ENCODE measurements at places on chromosomes 12 and 14. TPM values are rescaled to one million over a fixed set of nuclear protein-coding genes. Genes with fewer than 3 reads are reported as not detected.

RNF212B gene
- total RNA-seq: not detected

NOP9 gene
- 34.1 TPM for total RNA-seq

PLEKHG7 gene
- total RNA-seq: not detected

OAS1 gene
- total RNA-seq: 4.0 TPM

LRRC43 gene
- total RNA-seq: 0.57 TPM

CDK2 gene
- 53.2 TPM for total RNA-seq

ACOT4 gene
- total RNA-seq: 0.66 TPM

All from thoracic aorta endothelial cell (primary cell).